ENCODE measurements at places on chromosomes 16 and 17.

GRCh38 chr16:85800321-85800669 lies 800 bp downstream of the COX4I1 start:
- DNase-seq = no peak

DNA sequence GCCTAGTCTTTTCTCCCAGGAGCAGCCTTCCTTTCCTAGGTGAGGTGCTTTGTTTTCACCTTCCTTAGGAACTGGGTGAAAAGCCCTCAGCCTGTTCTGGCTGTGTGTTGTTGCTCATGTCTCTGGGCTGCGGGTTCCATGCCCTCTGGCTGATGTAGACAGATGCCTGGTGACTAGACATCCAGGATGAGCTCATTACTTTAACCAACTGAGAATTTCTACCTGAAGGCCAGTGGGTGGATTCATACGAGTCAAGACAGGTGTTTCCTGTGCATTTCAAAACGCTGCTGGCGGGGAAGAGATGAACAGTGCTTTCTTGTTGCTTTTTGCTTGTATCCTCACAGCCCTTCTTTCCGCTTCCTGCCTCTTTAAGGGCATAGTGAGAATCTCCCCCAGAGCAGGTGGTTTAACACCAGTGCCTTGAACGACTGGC lies 22.3 kb downstream of the SAP30BP start:
- no peak for DNase-seq

DNA sequence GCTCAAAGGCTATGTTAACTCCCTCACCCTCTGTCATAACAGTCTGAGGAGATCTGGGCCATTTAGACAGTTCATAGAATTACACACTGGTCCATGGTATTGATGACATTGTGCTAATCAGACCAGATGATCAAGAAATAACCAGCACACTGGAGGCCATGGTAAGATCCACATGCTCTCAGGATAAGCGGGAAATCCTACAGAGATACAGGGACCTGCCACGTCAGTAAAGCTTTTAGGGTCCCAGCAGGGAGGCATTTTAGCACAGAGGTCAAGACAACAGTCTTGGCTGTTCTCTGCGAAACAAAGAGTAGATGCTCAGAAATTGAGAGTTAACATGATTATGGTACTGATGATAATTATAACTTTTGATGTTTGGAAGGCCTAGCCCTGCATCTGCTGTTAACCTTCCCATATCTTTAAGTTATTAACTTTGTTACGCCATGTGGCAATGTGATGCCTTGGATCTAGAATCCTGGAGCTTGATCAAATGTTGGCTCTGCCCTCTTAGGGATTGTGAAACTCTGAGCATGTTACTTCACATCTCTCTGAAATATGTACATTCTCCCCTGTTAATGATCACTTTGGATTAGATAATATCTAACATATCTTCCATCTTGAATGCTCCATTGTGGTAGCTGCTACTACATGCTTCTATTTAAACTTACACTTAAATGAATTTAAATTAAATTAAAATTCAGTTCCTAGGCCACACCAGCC lies 172.0 kb upstream of the SOX9 start:
- DNase-seq = no peak

- DNase-seq = peak; percentile 24
Measured at GRCh38 chr17:51703361-51704341, 443.3 kb downstream of the UTP18 start.

GRCh38 chr17:14337596-14338079 lies 36.8 kb downstream of the HS3ST3B1 start:
- DNase-seq = no peak

GRCh38 chr17:9943343-9943742 lies 38.3 kb upstream of the RCVRN start:
- DNase-seq = no peak

- peak; percentile 49 for DNase-seq
Measured at GRCh38 chr17:31068291-31068690, 26.5 kb upstream of the NF1 start.

GRCh38 chr17:7502171-7502847 lies 18.1 kb downstream of the POLR2A start:
- DNase-seq = no peak

- DNase-seq = no peak
Measured at GRCh38 chr17:78272181-78272913, 40.9 kb downstream of the TMEM235 start.

- DNase-seq = no peak
Measured at GRCh38 chr17:30996486-30996885, 25.6 kb downstream of the RNF135 start.
